ENCODE measurements at places on chromosomes 7 and 10.

DNA sequence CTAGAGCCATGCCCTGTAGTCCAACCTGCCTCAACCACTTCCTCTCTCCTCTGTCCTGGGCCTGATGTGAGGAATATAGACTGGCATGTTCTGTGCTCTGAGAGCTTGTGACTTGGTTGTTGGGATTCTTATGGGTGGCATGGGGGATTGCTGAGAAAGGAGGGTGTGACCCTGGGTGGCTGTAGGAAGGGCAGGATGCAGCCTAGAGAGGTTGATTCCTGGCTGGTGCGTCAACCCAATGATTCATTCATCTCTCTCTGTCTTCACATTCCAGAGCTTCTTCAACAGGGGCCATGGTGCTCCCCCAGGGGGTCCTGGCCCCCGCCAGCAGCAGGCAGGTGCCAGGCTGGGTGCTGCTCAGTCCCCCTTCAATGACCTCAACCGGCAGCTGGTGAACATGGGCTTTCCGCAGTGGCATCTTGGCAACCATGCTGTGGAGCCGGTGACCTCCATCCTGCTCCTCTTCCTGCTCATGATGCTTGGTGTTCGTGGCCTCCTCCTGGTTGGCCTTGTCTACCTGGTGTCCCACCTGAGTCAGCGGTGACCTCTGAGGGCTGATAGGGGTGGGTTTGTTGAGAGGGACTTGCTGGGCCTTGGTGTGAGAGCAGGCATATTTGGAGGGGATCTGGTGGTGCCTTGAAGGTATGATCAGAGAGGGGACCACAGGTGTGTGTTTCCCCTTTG, 2.6 kb downstream of the FAM241B start:
- no peak for DNase-seq

DNA sequence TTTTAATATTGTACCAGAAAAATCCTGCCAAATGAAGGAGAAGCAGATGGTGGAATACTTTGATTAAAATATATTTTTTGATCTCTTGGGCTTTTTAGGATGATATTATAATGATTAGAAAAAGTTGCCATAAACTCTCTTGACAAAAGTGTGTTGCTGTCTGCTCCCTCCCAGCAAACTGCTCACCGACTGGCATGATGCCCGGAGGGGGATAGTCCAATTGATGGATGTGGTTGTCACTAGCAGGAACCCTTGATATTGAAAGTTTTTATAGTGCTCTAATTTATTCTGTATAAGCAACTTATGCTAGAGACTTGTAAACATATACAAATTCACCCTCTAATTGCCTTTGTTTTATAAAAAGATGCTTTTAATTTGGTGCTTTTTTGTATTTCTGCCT, 114.0 kb downstream of the DNAH11 start:
- no peak for DNase-seq

DNA sequence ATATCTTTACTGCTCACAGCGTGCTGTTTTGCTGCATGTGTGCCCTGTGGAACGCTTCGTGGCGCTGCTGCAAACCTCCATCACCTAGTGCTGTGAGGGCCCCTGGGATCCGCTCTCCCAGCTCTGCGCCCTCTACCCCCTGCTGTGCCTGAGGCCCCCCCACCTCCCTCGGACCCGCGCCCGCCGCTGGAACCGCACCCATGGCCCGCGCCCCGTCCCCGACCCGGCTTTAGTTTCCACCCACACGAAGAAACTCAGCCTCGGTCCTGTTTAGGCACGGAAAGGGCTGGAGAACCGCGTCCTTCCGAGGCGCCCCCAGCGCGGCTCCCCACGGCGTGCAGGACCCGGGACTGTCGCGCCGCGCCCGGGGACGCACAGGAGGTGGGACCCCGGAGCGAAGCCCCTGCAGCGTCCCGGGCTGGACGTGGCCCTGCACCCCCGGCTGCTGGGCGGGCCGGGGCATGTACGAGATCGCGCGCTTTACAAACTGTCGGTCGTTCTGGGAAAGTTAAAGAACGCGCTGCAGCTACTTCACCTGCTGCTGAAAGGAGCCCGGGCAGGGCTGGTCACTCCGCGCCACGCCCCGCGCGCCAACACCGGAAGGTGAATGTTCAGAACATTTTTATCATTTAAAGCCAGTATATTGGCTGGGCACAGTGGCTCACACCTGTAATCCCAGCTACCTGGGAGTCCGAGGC, 54.3 kb downstream of the BMS1 start:
- no peak for DNase-seq

GRCh38 chr10:75040576-75040975, 70.9 kb upstream of the SAMD8 start:
- DNase-seq: no peak

GRCh38 chr7:151187409-151188251, 580 bp upstream of the ASB10 start:
- DNase-seq: no peak

DNA sequence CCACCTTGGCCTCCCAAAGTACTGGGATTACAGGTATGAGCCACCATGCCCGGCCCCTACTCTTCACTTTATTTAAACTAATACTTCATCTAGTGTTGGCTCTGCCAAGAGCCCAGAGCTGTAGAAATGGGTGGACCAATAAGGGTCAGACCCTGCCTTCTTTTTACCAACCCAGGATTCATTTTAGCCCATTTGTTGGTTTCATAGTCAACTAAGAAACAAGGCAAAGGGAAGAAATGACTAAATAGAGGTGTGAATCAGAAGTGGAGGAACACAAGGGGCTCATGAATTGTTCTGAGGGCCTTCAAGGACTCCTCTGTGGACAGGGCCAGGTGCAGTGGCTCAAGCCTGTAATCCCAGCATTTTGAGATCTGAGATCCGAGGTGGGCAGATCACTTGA, 1.1 kb downstream of the ANKRD2 start:
- no peak for DNase-seq

DNA sequence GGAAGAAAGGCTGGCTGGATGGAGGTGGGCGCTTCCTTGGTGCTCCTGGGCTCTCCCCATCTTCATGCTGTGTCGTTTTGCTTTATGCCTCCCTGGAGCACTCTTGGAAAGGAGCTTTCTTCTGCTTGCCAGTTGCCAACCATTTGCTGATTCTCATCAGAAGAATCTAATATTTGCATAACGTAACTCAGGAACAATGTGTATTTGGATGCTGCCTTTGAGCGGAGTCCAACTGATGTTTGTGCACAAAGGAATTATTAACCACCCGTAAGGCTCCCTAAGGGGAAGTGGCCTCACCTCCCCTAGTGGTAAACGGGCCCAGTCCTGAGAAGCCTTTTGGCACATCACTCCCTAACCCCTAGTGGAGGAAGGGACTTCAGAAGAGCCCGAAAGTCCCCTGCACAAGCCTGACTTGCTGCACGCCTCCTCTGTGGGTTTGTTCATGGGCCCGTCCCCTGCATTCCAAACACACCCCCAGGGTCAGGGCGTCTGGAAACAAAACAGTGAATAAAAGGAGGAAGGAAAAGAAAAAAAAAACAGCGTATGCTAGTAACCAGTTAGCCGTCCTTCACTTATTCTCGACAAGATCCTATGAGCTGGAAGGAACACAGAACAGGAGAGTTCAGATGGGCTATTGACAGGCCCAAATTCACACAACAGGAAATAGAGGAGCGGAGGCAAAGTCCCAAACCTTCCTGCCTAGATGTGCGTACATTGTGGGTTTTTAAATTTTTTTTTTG, 602.2 kb downstream of the LRMDA start:
- no peak for DNase-seq

GRCh38 chr10:52965938-52966401, 193.4 kb upstream of the MBL2 start:
- DNase-seq: no peak

DNA sequence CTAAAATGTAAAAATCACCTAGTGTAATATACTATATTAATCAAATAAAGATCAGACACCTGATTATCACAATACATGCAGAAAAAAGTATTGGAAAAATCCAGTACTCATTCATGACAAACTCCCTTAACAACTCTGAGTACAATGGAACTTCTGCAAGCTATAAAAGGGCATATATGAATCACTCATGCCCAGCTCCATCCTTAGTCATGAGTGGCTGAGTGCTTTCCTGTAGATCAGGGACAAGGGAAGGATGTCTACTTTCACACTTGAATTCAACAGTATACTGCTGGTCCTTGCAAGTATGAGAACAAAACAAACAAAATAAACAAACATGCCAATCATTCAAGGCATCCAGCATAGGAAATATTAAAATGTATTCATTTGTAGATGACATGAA, 116.5 kb downstream of the ADARB2 start:
- DNase-seq: no peak

- DNase-seq: peak; percentile 12
These were observed 48.7 kb downstream of the C1GALT1 start for GRCh38 chr7:7231000-7231399.

- DNase-seq: no peak
These were observed 40.7 kb upstream of the TNS3 start for GRCh38 chr7:47622586-47622945.

DNA sequence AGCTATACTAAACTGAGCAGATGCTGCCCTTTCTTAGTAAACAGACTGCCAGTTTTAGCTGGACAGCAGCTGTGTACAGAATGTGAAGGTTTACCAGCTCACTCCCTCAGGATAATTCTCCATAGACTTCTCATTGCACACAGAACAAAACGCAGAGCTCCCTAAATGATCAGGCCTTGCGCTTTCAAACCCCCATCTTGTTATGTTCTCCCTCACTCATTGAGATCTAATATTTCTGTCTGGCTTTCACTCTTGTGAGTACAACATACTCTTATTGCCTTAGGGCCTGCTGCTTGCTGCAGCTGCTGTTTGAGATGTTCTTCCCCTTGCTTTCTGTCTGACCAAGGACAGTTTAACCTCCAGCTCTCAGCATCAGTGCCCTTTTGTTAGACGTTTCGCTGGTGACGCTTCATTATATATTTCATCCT, 17.3 kb downstream of the VWDE start:
- no peak for DNase-seq

DNA sequence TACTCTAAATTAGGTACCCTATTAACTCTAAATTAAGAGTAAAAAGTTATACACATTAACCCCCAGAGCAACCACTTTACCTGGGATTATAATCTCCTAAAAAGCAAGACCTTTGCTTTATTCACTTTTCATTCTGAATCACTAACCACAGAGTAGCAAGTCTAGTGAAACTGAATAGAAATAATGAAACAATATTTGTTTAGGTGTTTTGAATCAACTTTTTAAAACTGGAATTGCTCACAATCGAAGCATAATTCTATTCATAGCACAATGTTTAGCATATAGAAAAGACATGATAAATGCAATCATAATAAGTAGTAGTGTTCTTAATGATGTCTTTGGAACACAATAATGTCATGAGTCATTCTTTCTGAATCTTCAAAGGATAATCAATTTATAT, 37.0 kb upstream of the CASD1 start:
- no peak for DNase-seq

DNA sequence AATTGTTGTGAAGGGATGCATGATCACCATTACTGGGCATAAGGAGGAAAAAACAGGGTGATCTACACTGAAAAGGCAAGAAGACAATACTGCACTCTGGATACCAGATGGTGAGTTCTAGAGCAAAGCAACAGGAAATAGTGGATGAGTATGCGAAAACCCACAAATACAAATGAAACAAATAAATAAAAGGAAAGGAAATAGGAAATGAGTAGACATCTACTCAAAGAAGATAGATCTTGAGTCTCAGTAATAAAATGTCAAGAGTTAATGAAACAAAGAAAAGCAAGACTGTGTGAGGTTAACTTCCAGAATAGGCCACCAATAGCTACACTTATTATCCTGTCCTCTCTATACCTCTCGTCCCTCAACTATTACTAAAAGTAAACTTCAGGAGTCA, 11.7 kb downstream of the ORC5 start:
- no peak for DNase-seq

DNA sequence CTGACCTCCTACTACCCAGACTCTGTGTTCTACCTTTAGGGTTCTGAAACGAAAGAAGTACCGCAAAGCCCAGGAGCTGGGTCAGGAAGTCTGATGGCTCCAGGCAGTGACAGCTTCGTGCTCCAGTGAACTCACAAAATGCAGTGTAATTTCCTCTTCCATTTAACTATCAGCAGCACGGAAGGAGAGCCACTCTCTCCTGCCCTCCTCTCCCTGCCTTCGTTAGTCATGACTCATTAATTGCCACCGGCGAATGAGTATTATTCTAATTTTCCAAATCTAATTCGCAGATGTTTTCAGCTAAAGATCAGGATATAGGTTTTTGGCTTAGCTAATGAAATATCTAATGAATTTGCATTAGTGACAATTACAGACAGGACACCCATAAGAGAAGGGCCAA, 1262.0 kb downstream of the TYW1 start:
- no peak for DNase-seq

DNA sequence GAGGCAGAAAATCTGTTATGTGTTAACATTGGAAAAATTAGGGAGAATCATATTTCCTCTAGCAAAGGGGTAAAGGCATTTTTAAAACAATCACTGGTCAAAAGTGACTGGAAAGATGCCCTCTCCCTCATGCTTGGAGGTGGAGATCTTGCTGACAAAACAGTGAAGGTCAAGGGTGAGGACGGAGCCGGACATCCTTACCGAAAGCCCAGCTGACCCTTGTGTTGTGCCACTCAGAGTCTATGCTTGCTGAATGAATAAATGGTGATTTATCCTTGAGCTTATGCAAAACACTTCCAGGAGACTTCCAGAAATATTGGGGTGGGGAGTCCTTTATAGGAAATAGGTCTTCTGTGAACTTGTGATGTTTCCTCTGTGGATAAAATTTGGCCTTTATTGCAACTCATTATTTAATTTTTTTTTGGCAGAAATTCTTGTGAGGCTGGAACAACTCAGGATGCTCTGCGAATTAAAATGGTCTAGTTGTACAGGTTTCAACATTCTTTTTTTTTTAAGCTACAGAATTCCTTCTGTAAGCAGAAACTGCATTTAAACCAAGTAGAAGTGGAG, 28.3 kb upstream of the ELMO1 start:
- DNase-seq: no peak

- no peak for DNase-seq
These were observed 488.8 kb upstream of the MKI67 start for GRCh38 chr10:128614802-128615553.

GRCh38 chr7:120926943-120927346, 23.6 kb upstream of the ING3 start:
- no peak for DNase-seq

DNA sequence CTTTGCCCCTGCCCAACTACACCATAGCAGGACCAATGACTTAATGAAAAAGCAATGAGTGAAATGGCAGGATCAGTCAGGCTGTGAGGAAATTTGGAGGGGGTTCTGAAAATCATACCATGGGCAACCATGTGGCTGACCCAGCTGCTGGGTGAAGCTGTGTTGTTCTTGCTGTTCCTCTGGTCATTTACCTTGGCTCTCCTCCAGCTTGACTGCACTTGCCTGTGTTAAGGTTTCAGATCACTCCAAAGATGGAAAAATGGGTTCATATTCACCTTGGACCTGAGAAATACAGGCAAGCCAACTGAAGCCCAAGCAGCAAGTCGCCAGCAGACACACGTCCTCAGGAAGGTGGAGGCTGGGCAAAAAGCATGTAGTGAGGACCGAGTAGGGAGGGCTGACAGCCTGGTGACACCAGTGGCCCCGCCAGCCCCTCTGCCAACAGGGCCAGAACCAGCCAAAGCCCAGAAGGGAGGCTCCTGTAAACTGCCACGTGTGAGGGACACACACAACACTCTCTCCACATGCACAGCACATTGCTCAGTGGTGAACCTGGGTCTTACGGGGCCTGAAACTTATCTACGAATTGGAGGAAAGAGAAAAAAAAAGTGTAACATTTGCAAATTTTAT, 40.1 kb downstream of the PARP12 start:
- DNase-seq: no peak
